HFF-Myc (cell line): ENCODE measurements at places on chromosomes 5 and 9.
A peak's percentile ranks its signal among the peaks of the same experiment; 100 is the strongest.

- no peak for DNase-seq
Observed at GRCh38 chr9:32940740-32941139, 60.7 kb downstream of the APTX start.

GRCh38 chr9:122816163-122816867 is 12.1 kb downstream of the PDCL start:
- no peak for DNase-seq

DNA sequence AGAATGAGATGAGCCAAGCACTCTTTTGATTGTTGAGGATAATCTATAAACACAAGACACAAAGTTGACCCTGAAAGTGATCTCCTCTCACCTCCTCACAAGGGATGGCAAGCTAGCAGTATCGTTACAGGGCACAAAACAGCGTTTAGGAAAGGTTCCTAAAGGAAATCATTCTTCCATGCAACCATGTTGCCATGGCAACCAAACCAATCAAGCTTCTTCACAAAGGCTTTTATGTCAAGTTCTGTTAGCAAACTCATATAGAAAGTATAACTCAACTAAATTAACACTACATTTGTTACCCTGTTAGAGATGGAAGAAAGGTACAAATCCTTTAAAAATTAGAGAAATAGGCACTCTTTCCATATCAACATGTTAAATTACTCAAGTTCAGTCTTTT is 1016.8 kb upstream of the DMAC1 start:
- DNase-seq = no peak

- no peak for DNase-seq
Observed at GRCh38 chr9:120927269-120928014, 846 bp upstream of the TRAF1 start.

DNA sequence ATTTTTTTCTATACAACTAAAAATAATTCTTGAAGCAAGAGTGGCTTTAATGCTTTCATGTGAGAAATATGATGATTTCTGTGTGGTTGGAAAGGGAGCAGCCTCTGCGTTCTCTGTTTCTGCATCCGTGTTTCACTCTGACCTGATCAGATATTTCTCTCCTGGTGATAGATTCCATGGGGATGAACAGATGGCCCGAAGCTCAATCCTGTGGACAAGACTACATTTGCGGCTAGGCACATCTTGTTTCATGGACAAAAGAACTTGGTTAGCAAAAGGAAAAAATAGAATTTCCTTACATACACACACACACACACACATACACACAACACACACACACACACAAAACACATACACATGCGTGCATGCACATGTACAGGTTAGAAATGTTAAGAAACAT is 218.2 kb upstream of the ADAMTS16 start:
- DNase-seq = no peak

- DNase-seq = peak; percentile 99
Observed at GRCh38 chr5:138575194-138576015, at the start of gene HSPA9. TSS of gene HSPA9 (minus strand) at chr5:138575401. CDS start at chr5:138575318, 83 bp downstream.

- no peak for DNase-seq
Observed at GRCh38 chr9:133948561-133949485, 43.3 kb downstream of the VAV2 start.

DNA sequence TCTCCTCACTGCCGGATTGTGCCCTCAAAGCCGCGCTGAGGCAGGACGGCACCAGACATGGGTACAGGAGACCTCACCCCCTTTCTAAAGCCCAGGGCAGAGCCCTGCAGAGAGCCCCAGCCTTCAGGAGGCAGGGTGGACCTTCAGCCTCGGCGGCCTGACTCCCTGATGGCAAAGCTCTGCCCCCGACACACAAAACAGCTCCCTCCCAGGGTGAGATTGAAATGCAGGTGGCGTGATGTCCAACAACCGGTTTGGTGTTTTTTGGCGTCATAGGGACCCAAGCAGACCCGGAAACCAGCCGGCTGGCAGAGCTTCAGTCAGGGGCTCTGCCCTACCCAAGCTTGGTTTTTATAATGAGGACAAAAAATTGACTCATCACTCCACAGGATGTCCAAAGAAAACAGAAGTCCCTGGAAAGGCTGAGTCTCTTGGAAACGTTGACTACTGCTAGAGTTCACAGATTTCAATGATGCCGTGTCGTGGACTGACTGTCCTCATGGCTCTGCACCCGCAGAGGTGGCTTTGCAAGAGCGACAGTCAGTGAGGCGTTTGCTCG is 275.2 kb upstream of the IRX1 start:
- DNase-seq = no peak

- DNase-seq = no peak
Observed at GRCh38 chr5:41524174-41524573, 13.8 kb upstream of the PLCXD3 start.

- no peak for DNase-seq
Observed at GRCh38 chr9:75601280-75601679, 289.2 kb upstream of the PCSK5 start.

DNA sequence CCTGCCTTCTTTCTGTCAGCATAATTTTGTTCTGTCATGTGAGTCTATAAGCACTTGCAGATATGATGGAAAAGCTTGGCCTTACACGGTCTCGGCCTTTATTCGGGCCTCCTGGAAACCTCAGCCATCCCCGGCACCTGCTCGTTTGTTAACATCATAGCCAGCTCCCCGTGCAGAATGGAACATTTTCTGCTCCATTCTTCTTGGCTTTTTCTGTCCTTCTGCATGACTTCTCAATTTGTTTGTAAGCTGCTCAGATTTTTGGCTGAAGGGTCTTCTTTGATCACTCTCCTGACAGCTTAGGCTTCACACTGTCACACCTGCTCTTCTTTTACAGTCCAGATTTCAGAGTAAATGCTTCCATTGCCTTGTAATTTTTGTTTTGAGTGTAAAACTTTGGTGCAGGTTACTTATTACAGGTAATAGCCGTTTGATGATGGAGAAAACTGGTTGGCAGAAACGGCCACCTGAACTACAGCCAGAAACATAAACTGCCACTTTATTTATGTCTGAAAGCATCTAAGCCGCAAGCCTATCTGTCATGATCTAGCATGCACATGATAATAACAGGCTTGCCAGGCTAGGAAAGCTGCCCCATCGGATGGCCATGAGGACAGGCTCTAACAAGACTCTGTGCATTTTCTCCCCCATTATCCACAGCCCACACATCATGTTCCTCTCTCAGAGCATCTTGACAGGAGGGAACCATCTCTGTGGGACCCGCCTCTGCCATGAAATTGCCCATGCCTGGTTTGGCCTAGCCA is 197.0 kb downstream of the AOPEP start:
- no peak for DNase-seq

DNA sequence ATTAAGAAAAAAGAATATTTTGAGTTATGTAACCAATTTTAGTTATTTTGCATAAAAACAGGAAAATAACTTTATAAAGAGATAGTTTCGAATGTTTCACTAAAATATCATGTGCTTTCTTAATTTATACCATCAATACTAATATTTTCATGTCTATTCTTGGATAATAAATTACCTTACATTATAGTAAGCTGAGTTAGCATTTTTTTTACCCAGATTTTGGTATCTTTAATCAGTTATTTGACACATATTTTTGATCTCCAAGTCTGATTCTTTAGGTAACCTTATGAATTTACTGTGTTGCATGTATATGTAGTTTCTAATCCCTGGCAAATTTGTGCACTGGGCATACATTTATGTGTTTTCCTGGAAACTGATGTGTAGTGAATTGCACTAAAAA is 138.0 kb downstream of the KDM4C start:
- no peak for DNase-seq

GRCh38 chr5:180284149-180284548 is 7.7 kb downstream of the MAPK9 start:
- no peak for DNase-seq

DNA sequence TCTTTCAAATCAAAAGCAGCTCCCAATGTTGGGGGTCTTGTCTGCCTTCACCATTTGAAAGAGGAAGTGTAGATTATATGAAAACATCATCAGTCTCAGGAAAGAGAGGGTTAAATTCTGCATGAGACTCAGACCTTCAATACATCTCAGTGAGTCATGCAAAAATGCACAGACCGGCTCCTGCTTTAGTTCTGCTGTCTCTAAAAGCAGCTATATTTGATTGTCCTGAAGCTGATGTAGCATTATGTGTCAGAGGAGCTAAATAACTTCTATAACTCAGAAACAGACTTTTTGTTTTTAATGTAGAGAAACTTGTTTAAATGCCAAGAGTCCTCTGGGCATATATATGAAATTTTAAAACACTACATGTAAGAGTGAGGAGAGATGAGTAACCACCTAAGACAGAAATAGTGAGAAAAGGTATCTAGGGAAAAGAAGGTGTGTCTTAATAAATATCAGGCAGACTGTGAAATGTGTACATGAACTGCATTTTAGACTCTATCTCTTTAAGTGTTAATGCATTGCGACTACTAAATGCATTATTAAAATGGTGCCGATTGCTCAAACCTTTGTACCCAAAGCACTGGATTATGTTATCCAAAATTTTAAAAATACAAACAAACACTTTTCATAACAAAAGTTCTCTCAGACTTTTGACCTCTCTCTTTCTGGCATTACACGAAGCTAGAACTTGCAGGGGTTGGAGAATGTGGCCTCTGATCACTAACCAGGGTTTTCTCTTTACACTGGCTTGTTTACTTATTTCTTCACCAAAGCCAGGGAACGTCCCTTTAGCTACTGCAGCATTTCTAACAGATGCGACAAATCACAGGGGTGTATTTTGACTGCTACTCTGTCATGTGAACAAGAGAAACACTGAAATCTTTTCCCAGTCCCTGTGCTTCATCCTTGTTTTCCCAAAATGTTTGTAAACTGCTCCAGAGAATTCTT is 302.3 kb downstream of the ARL15 start:
- DNase-seq = no peak

GRCh38 chr5:50867140-50867539 is 200.7 kb downstream of the PARP8 start:
- DNase-seq = no peak

- no peak for DNase-seq
Observed at GRCh38 chr5:31593665-31594064, 45.3 kb upstream of the PDZD2 start.

- DNase-seq = no peak
Observed at GRCh38 chr9:128920381-128921058, at the start of gene PHYHD1. TSS of gene PHYHD1 (plus strand) at chr9:128920982. CDS start at chr9:128922324, 1,342 bp downstream.

DNA sequence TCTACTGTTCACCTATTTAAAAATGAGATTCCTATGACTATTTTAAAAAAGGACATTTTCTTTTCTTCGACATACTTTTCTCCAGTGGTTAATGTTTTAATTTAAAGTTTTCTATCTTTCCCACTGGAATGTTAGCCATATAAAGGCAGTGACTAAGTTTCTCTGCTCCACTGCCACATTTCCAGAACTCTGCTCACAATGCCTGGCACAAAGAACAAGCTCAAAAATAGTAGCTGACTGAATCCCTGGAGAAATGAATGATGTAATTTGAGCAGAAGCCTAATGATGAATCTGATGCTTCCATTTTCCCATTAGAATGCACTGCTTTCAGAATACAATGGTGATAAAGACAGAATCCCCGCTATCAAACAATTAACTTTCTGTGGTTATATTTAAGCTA is 817.8 kb downstream of the MTRR start:
- no peak for DNase-seq

GRCh38 chr5:79032782-79033181 is 36.7 kb downstream of the DMGDH start:
- DNase-seq = no peak

GRCh38 chr9:106689089-106689488 is 173.9 kb upstream of the ZNF462 start:
- no peak for DNase-seq

DNA sequence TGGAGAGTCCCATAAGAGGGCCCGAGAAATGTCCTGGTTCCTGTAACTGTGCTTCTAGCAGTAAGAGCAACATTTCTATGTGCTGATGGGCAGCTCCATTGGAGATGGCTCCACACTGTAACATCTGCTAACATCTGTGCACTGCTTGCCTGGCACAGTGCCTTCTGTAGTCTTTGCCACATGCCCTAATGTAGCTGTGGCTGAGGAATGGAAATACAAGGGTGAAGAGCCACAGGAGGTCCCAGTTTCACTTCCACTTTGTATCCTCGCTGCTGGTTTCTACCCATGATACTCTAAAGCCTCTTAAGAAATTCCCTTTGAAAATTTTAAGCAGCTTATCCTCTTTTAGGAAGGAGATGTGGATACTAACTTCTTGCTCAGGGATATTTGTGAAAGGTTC is 97.4 kb downstream of the HOMER1 start:
- peak; percentile 17 for DNase-seq

- DNase-seq = no peak
Observed at GRCh38 chr9:121812159-121812735, 160.8 kb downstream of the DAB2IP start.

DNA sequence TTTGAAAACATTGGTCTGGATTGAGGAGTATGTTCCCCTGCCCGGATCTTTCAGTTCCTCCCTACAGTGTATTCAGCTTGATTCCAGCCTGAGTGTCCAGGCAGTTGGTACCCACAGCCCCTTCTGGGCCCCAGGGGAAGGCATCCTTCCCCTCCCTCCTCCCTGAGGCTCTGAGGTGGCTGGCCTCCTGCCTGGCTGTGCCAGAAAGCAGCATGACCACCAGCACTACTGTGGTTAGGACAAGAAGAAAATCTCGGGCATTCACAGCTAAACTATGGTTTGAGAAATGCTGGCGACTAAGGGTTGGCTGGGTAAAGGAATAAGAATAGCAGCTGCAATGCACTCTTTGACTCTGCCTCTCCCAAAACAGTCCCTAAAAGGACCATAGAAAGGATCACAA is 84.6 kb upstream of the LIFR start:
- DNase-seq = no peak

DNA sequence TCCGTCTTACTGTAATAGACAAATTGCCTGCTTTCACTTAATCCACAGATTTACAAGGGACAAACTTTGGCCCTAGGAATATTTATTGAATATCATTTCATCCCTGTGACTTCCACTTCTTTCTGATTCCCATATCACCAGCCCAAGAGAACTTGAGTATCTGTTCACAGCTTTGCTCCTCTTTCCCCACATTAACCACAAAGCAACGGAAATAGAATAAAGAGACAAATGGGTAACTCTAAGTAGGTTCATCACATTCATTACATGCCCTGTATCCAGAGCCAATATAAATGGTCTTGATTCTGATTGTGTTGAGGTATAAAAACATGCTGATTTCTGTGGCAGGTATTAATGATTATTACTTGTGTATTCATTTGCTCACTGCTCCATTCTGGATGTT is 41.9 kb downstream of the TMEM252 start:
- DNase-seq = no peak

DNA sequence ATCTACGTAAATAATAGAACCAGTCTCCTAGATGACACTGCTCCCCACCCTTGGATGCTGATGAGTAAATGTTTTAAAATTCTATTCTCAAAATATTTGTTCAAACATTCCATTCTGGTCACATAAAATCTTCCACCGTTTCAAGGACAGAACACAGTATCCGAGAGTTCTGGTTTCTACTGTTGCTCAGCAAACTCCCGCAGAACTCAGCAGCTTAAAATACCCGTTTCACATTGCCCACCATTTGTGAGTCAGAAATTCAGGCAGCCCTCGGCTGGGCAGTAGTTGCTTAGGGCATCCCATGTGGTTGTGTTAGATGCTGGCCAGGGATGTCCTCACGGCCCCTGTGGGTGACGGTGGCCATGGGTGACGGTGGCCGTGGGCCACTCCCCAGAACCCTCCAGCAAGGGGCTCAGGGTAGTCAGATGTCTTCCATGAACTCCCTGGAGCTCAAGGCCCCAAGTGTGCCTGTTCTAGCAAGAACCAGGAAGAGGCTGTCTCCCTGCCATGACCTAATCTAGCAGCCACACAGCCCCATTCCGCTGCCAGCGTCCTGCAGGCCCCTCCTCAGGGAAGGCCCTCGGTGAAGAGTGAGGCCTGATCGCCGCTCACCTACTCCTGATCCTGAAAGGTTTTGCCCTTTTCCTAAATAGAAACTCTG is 17.4 kb downstream of the MGAT1 start:
- no peak for DNase-seq

- DNase-seq = no peak
Observed at GRCh38 chr9:89601306-89601705, 3.5 kb upstream of the GADD45G start.
